ENCODE measurements at places on chromosomes 3 and 15. TPM values are rescaled to one million over a fixed set of nuclear protein-coding genes. Genes with fewer than 3 reads are reported as not detected.

Gene EFCC1
- total RNA-seq, result not detected

Gene CCR8
- total RNA-seq, result not detected

Gene HDGFL3
- total RNA-seq, result 71.6 TPM

Gene GOLGA8T
- not detected for total RNA-seq

Gene CX3CR1
- not detected for total RNA-seq

Gene RPL39L
- total RNA-seq, result 65.0 TPM

Gene LPP
- 111 TPM for total RNA-seq

Gene HCN4
- not detected for total RNA-seq
